ENCODE measurements at places on chromosomes 16 and 17. TPM values are rescaled to one million over a fixed set of nuclear protein-coding genes. Genes with fewer than 3 reads are reported as not detected.

GRCh38 chr17:31499771-31500554, 108.5 kb downstream of the RAB11FIP4 start:
- DNase-seq = peak; percentile 77

- no peak for DNase-seq
Measured at GRCh38 chr17:18117533-18117932, 9.0 kb downstream of the MYO15A start.

GRCh38 chr16:27424772-27425498, 23.0 kb downstream of the IL21R start:
- DNase-seq = no peak

DNA sequence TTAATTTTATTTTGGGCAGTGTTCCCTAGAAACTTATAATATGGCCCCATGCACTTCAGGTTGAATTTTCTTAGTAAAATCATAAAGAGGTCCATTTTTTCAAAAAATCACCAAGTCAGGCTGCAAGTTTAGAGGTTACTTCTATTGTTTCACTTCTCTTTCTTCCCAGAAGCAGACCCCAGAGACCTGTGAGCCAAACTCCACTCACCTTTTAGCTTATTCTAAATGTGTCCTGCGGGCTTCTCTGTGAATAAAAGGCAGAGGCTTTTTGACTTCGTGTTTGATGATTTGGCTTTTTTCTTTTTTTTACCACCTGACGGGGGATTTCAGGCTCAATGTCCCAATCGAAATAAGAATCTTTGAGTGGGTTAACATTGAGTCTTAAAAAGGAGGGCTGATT, 7.4 kb downstream of the PRKCB start:
- DNase-seq = no peak

GRCh38 chr17:32266389-32267301, 1.0 kb downstream of the RHBDL3 start:
- DNase-seq = no peak

DNA sequence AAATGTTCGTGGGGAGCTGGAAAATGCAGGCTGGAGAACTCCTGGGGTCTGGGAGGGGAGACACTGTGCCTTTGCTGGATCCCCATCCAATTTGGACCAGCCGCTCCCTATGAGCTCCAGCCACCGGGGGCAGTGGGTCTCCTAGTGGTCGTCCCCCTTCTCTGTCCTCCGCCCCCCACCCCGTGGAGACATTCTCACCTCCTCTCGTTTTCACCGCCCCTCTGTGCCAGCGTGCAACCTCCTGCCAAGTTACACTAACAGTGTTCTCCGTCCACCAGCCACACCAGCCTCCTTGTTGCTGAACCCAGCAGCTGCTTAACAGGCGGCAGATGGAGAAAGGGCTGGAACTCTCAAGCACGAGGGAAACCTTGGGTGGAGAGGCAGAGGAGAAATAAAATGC, 67.4 kb upstream of the SOX9 start:
- DNase-seq = no peak

DNA sequence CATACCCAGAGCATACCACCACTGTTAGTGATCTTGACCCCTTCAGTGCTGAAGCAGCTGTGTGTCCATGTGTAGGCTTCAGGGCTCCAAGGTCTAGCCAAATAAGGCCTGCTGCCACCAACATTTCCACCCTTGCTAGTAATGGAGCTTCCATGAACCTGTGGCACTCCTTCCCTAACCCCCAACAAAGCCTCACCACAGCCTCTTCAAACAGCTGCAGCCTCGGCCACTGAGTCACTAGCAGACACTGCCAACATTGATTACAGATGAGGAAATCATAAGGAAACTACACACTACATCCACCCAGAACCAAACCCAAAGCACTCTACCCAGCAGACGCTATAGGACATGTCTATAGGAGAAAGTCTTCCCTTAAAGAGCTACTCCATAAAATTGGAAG, 610.7 kb downstream of the KCNJ2 start:
- DNase-seq = no peak

DNA sequence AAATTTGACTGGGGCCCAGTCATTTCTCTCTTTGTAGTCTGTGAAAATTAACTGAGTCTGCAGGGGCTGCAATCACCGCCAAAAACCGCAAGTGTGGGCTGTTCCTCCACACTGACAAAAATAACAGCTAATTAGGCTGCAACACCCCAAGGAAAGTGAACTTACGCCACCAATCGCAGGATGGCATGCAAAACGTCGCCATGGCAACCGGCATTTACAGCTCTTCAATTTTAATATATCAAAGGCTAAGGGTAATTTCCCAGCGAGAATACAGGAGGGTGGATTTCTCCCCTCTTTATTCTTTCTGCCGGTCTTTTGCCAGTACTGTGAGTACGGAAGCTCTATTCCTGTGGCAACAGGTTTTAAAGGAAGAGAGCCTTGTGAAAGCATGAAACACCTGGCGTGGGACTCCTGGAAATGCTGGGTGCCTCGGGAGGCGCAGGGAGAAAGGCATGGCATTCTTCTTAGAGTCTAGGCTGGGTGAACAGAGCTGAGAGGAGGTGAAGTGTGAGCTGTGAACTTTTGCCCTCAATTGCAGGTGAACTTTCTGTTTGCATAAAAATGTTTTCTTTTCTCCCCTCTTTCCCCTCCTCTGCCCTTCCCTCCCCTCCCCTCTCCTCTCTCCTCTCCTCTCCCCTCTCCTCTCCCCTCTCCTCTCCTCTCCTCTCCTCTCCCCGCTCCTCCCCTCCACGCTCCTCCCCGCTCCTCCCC, 399.7 kb downstream of the XYLT1 start:
- peak; percentile 76 for DNase-seq

DNA sequence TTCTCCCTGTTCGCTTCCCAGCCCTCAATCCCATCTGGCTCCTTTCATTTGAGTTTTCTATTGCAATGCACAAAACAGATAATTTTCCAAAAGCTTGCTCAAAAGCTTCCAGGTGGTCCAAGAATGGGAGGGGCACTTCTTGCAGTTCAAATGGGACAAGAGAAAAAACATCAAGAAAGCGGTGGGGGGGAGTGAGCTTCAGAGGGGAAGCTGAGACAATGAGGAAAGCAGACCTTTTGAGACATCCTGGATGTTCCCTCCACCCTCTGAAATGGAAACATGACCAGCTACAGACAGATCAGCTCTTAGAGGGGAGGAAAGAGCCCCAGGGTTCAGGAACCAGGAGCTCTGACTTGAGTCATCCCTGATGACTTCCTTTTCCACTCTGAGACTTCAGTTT, 368.2 kb downstream of the SLC39A11 start:
- peak; percentile 54 for DNase-seq

DNA sequence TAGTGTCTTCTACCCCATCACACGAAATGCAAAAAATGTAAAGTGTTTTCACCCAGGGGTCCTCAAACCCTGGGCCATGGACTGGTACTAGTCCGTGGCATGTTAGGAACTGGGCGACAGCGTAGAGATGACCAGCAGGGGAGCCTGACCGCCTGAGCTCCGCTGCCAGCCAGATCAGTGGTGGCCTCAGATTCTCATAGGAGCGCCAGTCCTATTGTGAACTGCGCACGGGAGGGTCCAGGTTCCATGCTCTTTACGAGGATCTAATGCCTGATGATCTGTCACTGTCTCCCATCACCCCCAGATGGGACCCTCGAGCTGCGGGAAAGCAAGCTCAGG, 4.5 kb downstream of the SCARF1 start:
- DNase-seq = no peak

GRCh38 chr16:50505115-50505514, 43.1 kb upstream of the NKD1 start:
- no peak for DNase-seq

DNA sequence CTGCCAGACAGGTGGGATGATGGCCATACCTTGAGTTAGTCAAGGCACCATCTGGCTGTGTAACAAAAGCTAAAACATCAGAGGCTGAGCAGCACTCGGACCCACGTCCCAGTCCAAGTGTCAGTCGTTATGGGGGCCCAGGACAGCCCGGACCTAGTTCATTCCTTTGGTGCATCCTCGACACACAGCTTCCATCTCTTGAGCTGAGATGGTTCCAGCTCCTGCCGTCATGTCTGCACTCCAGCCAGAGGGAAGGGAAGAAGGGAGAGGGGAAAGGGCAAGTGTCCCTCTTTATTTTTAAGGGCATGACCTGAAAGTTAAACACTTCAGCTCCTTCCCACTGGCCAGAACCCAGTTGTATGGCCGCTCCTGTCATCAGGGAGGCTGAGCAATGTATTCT, 218.0 kb downstream of the SEC14L1 start:
- DNase-seq = no peak

DNA sequence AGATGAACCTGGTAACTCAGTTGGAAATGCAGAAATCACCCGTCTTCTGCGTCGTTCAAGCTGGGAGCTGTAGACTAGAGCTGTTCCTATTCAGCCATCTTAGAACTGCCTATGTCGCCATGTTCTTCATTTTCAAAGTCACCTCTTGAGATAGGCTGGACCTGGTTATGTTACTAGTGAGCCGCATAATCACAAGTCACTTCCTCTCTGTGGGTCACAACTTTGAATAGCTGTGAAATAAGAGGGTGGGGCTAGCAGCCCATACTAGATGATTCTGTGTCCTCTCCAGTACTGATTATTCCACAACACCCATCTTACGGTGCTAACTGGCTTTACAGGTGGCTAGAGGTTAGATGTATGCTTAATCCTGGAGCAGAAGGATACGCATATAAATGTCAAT, 74.2 kb downstream of the VPS53 start:
- no peak for DNase-seq

- DNase-seq = no peak
Measured at GRCh38 chr16:71681360-71681759, 43.1 kb downstream of the PHLPP2 start.

- DNase-seq = no peak
Measured at GRCh38 chr17:77490361-77491183, 349.8 kb downstream of the SEC14L1 start.

- DNase-seq = no peak
Measured at GRCh38 chr17:38653230-38653629, 21.5 kb downstream of the EPOP start.

DNA sequence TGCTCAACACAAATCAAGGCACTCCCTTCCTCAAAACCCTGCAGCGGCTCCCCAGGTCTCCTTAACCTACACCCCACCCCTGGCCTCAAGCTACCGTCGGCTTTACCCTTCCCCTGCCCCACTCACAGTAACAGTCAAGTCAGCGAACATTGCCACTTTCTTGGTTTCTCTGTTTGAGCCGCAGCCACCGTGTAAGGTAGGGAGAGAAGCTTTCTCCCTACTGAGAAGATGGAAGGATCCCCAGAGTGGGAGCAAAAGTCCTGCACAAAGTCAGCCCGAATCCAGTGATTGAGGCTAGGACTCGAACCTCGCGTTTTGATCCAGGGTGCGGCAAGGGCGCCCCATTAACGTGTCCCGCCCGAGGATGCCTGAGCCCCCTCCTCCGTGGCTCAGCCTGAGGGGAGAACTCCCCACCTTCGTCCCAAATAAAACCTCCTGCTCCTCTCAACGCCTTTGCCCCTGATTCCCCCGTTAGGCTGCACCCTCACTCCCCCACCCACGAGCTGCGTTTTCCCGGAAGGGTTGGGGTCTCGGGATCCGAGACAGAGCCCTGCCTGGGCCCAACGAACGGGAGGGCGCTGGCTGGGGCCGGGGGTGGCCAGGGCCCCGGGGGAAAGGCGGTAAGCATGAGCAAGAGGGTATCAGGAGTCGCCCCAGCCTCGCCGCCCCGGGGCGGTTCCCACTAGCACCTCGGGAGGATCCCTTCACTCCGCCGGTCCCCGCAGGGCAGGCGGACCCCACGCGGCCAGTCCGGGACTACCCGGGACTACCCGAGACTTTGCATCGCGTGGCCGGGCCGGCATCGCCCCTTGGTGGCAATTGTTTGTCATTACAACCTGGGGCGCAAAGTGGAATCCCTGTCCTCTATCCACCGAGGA, 9.9 kb upstream of the NAGS start:
- DNase-seq = peak; percentile 63

DNA sequence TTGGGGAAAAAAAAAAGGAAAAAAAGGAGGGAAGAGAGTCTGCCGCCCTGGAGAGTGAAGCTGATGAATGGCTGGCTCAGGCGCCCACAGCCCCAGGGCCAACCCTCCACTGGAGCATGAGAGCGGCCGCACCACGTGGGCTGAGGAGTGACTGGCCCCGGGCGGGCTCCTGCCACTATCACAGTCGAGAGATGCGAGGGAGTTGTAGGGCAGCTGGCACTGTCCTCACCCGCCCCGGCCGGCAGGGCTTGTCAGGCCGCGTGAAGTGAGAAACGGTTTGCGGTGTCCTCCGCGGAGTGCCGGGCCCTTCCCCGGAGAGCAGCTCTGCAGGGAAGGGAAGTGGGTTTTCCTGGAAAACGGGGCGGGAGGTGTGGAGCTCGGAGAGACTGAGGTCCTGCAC, 45.9 kb downstream of the JPH3 start:
- DNase-seq = peak; percentile 34

GRCh38 chr16:87809150-87809902, 43.5 kb upstream of the KLHDC4 start:
- DNase-seq = peak; percentile 28

DNA sequence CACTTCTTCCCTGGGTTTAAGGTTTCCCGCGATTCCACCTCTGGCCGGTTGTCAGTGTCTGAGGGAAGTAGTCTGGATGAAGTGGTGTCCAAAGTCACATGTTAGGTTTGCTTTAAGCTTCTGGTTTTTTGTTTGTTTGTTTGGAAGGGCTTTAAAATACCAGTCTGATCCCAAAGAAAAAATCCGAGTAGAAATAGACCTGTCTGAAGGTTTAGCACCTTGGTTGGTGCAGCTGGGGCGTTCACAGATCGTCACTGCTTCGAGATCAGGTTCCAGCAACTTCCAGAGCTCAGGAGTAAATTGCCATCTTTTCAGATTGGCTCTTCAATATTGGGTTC, 567 bp downstream of the TMEM97 start:
- DNase-seq = no peak

DNA sequence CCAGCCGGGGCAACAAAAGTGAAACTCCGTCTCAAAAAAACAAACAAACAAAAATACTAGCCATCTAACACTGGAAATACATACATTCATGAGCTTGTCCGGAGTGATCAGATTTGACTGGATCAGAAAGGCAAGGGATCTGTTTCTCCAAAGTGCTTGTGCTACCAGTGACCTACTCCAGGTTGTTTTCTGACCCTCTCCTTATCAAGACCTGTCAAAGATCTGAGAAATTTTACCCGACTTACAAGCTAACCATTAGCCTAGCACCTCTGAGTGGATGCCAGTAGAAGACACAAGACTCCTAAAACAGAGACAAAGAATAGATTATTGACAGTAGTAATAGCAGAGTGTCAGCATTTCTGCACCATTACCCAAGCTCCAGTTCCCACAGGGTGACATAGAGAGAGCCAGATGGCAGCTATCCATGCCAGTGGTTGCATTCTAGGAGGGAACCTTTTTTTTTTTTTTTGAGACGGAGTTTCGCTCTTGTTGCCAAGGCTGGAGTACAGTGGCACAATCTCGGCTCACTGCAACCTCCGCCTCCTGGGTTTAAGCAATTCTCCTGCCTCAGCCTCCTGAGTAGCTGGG, 9.8 kb downstream of the ASPA start:
- DNase-seq = no peak

GRCh38 chr17:42520540-42520951, 15.5 kb upstream of the NAGLU start:
- DNase-seq = no peak

Gene NDUFAF8
- 75.5 TPM for total RNA-seq

Gene SLC6A4
- total RNA-seq = not detected

Gene PDILT
- total RNA-seq = not detected

Gene CAVIN1
- total RNA-seq = 215 TPM

Gene HOXB3
- 1.3 TPM for total RNA-seq

Gene ARSG
- total RNA-seq = 4.1 TPM

Gene TMC8
- total RNA-seq = not detected
